BE2C (cell line): ENCODE measurements at places on chromosomes 4 and X.
A peak's percentile ranks its signal among the peaks of the same experiment; 100 is the strongest.

DNA sequence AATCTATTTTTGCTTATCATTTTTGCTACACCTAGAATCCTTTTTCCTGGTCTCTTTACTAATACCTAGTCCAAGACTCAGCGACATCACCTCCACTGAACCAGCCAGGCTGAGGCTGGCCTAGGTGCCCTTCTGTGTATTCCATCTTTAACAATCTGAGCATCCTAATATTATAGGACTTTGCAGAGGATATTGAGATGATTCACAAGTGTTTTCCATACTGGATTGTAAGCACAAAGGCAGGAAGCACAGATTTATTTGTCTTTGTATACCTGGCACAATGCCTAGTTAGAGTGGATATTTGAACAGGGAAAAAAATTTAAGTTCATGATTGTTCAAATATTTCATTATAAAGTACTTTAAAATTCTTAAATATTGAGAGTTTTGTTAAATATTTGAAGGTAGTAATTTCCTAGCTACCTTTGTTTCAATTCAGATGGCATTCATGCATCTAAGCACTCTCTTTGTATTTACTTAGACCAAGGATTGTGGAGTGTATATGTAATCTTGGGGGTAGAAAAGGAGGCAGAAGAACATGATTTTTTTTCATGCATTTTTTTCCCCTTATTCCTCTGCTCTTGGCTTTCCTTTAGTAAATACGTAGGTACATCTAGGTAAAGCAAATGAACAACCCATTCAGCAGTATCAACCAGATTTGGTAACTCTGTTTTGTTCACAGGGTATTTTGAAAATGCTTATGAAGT lies 18.4 kb downstream of the SMARCA5 start:
- no peak for DNase-seq

GRCh38 chr4:56757821-56758411 lies 63.6 kb downstream of the SPINK2 start:
- DNase-seq, result peak; percentile 22

- no peak for DNase-seq
Measured at GRCh38 chr4:133968174-133968573, 233.4 kb downstream of the PABPC4L start.

DNA sequence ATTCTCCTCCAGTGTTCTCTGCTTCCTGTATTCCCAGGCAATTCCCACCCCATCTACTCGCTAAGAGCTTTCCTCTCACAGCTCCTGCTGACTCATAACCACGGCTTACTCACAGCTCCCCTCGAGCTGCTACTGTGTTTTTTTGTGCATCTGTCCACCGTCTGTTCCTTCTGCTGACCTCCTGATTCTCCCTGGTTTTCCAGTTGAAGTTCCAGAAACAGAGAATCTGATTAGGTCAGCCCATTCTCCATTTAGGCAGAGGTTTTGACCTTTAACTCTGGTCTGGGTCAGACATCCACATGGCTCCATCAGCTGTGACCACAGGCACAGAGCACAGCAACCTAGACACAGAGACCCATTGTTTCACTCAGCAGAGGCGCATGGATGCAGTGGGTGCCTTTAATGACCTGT lies 5.5 kb upstream of the SMIM20 start:
- no peak for DNase-seq

DNA sequence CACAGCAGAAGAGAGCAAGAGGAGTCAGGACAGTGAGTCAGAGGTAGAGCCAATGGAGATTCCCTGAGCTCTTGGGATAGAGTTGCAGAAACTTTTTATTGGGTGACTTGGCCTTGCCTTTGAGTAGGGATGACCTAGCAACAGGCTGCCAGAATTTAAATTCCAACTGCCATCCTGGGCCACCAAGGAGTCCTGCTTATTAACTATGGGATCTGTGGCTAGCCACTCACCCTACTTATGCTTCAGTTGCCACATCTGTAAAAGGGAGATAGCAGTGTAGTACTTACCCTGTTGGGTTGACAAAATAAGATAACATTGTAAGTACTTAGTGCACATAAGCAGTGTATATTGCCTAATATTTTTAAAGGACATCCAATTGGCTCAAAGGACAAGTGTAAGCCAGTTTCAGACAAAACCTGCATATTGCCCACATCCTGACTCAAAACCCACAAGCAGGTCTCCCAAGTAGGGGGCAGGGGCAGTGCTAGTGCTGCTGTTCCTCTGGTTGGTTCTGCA lies 43.5 kb upstream of the TMEM164 start:
- no peak for DNase-seq

DNA sequence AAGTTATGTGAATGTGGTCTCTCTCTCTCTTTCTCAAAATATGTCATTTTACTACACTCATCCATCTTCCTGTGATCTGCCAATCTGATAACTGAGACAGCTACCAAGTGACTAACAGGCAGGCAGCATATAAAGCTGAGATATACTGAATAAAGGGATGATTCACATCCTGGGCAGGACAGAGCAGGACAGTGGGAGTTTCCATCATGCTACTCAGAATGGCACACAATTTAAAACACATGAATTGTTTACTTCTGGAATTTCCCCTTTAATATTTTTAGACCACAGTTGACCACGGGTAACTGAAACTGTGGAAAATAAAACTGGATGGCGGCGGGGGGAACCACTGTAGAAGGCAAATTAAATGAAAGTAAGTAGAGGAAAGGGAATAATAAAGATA lies 58.6 kb upstream of the DCTD start:
- DNase-seq, result peak; percentile 39

- no peak for DNase-seq
Measured at GRCh38 chrX:2691543-2692220, 587 bp downstream of the CD99 start.

DNA sequence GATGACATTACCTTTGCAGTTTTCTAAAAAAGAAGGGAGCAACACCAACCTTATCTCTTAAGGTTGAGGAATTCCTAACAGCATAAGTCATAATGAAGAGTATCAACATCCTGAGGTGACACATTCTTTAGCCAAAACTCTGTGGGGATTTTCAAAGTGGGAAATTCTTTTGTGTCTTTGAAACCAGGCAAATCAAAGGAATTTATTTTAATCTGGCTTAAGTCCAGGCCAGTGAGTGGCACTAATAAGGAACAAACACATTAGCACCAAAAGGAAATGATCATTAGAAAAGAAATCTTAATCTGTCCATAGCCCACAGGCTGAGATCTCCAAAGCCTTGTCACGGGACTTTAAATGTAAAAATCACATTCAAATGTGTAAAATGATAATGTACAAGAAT lies 110.1 kb downstream of the LARP7 start:
- no peak for DNase-seq

DNA sequence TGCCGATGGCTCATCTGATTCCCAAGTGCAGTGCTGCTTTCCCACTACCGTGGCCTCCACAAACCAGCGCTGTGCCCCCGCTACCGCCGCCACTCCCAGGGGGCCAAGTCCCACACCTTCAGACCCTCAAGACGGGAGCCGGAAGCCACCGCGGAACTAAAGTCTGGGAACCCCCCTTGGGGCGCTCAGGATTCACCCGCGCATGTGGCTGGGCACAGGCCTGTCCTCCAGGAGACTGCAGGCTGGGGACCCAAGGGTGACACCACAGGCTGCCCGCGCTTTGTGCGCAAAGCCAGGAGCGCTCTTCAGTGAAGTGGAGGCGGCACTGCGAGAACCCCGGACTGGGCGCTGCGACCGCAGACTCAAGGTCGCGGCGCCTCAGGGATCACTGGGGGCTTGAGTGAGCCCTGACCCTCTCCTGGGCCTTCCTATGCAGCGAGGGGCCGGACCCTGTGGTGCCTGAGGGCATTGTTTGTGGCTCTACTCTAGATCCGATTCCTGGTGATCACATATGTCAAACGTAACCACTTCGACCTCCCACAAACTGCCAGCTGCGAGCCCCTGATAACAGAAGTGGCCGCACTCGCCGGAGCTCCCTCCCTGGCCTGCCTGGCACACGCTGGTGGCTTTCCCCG lies 20.4 kb upstream of the TBC1D14 start:
- no peak for DNase-seq

DNA sequence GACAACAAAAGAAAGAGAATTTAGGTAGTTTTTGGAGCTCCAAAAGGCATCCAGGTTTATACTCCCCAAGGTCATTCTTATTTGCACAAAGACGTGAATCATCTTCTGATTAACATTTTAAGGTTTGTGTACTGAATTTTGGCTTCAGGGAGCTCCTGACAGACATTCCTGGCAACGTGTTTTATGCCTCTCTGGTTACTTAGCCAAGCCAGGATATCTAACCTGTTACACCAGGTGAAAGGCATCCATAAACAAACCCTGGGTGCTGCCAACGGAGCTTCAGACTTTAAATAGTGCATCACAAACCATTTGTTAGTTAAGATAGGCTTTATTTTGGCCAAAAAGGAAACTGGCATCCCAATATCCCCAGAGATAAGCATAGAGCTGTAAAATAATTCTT lies 997.3 kb downstream of the ARAP2 start:
- DNase-seq, result no peak

GRCh38 chr4:53196882-53197771 lies 168.7 kb downstream of the SCFD2 start:
- no peak for DNase-seq

DNA sequence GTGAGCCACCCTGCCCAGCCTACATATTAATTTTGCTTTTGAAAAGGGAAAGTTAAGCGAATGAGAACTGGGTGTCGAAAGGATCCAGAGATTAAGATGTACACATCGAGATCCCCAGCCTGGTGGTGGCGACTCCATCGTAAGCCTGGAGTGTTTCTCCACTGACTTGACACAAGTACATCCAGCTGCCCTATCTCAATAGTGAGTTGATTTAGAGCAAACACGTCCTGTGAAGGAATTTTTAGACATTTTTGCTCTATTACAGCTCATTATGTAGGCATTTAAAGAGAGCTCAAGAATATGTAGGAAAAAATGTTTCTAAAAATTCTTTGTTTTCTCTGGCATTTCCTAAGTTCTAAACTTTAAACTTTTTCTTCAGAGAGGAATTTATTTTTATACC lies 11.7 kb upstream of the CLDN34 start:
- DNase-seq, result no peak

DNA sequence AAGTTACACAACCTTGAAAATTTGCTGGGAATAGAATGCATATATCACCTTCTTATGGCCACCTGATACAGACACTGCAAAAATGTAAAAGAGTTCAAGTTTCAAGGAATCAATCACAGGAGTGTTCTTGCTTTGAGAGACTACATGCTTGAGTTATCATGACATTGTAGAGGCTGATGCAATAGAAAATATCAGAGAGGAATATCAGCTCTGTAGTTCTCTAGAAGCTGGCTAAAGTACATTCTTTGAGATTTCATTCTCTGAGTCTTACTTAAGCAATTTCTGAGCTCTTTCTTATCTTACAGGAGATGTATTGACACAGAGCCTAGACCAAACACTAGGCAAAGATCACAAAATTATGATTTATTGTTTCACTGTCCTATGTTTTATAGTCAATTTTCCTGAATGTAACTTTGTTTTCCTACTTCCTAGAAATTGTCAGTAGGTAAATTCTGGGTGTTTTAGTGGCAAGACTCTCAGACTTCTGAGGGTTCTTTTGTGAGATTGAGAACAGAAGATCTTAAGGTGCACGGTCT lies 152.1 kb upstream of the HPGD start:
- no peak for DNase-seq

- DNase-seq, result no peak
Measured at GRCh38 chr4:2438822-2439718, 20.3 kb downstream of the CFAP99 start.

GRCh38 chrX:2412131-2412530 lies 88.6 kb downstream of the DHRSX start:
- DNase-seq, result no peak

- DNase-seq, result no peak
Measured at GRCh38 chrX:106039920-106040319, 1.4 kb upstream of the SERPINA7 start.

- no peak for DNase-seq
Measured at GRCh38 chr4:1451752-1452122, 45.5 kb upstream of the NKX1-1 start.
